Coronary artery (tissue), 2 donors: ENCODE measurements at places on chromosomes 3 and 15.
A peak's percentile ranks its signal among the peaks of the same experiment; 100 is the strongest.

- no peak for DNase-seq
Observed at GRCh38 chr3:46734773-46735172, 17.1 kb upstream of the PRSS50 start.

GRCh38 chr3:6396631-6397030, 464.3 kb upstream of the GRM7 start:
- no peak for DNase-seq

- no peak for DNase-seq
Observed at GRCh38 chr3:29822071-29822470, 541.2 kb downstream of the RBMS3 start.

DNA sequence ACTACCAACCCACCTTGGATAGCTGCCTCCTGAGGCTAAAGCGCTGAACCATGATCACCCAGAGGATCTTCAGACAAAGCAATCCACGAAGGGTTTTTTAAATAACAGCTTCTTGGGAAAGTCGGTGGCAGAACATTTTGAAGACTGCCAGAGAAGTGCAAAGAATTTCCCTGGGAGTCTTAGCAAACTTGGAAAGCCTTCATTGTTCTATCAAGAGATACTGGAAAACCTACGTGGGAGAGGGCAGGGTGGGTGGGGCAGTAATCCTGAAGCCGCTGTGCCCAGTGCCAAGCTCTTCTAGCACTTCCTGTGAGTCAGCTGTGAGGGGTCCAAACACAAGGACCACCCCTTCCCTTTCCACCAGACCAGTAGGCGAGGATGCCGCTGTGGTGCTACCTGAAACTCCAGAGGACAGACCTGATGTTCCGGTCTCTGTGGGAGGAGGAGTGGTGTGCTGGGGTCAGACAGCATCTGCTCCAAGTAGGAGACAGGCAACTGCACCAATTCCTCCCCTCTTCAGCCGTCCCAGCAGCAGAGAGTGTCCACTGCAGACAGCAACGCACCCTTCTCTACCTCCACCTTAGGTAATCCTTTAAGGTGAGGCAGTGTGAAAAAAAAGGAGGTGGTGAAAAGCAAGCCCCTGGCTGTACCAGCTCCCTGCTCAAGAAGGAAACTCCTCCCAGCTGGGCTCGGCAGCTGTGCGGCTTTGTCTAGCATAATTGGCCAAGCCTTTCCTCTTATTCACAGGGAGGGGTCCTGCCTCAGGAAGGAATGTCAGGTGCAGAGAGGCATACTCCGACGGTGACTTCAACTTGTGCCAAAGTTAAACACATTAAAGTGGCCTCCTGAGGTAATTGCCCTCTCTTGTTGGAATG, 99.0 kb downstream of the TMCC1 start:
- no peak for DNase-seq

- no peak for DNase-seq
Observed at GRCh38 chr3:148147903-148148302, 549.8 kb upstream of the AGTR1 start.

GRCh38 chr15:101615986-101616848, 36.0 kb downstream of the TM2D3 start:
- no peak for DNase-seq

DNA sequence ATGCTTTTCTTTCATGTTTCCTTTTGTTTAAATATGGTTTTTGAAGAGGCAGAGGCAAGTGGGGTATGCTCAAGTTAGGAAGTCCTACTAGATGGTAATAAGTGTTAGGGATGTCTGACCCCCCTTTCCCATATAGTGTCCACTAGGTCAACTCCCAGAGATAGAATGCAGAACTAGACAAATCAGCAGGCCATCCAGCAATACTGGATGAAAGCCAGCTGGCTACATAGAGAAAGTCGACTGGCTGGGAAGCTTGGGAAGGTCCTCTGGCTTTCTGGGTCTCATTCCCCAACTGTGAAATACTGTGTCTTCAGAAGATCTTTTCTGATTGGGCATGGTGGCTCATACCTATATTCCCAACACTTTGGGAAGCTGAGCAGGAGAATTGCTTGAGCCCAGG, 113.8 kb downstream of the SNRK start:
- no peak for DNase-seq

DNA sequence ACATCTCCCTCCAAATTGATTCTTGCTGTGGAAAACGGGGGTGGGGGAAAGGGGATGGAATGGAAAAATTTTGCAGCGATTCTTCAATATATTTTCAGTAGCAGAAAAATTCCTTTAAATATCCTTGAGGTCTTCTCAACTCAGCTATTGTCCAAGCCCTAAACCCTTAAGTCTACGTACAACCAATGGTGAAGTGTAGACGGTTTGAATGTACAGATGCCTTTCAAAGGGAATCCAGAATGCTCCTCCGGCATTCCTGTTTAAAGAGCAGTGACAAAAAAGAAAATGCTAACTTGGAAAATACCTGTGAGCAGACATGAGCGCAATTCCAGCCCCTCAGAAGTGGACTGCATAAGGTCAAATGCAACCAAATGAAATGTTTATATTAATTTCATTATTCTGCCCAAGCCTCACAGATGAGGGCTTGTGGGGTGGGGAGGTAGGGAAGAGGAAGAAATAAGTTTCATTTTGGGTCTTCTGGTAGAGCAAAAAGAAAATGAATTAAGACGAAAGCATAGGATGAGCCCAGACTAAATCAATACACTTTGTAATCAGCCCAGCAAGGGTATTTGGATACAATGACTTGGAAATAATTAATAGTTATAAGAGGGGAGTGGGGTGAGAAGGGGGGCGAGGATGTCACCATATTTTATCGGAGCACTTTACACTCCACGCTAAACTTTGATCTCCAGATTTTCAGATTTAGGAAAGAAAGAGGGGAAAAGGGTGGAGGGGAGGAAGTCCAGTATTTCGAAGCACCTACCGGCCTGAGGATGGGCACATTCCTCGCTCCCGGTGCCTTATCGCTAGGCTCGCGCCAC, 2.7 kb downstream of the FOXP1 start:
- no peak for DNase-seq

DNA sequence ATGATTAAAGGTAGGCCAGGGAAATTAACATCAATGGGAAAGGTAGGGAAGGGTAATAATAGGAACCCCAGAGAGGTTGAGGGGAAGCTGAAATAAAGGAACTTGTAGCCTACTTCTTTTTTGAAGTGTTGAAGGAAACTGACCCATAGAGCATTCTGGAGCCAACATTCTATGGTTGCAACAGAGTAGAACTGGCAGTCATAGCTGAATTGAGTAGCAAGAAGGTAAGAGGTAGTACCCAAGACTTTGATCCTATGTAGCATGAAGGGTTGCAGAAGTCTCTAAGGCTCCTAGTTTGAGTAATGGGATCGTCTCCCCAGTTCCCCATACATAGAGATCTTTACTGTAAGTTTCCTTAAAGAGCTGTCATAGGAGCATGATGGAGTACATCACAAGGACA, 7.4 kb upstream of the ZNF774 start:
- no peak for DNase-seq

DNA sequence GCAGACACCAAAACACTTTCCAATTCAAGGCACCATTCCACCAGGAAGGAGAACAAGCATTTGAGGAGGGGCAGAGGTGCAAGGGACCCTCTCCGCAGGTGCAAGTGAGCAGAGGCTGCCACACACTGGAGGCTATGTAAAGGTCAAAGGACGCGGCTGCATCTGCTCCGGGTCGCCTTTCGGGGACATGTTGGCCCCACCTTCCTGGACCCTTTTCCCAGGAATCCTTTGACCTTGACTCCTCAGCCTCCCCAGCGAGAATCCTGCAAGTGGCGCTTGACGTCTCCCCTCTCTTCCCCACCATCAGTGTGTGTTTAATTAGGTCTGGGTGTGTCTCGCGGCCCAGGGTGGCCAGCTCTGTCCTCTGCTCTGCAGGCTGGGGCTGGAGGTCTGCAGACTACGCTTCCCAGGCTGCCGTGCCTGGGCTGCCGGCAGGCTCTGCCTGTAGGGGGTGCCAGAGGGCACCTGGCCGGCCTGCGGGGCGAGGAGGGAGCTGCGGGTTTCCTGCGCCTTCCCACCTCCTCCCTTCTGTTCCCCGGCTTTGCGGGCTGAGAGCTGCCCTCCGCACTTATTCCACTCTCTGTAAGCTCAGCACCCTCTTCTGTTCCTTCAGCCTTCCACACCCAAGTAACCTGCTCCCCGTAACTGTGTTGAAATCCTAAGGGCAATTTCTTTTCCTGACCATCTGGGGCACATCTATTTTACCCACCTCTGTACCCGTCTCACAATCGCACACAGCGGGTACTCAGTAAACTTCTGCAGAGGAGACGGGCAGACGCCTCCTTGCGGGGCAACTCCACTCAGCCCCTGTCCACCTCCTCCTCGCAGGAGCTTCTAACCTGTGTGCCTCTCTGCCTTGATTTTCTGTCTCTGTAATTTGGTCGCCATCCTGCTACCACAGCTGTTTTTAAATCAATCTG, 129.8 kb downstream of the NSMCE3 start:
- peak; percentile 65 for DNase-seq

GRCh38 chr15:52698514-52698913, 19.3 kb upstream of the ATOSA start:
- no peak for DNase-seq

DNA sequence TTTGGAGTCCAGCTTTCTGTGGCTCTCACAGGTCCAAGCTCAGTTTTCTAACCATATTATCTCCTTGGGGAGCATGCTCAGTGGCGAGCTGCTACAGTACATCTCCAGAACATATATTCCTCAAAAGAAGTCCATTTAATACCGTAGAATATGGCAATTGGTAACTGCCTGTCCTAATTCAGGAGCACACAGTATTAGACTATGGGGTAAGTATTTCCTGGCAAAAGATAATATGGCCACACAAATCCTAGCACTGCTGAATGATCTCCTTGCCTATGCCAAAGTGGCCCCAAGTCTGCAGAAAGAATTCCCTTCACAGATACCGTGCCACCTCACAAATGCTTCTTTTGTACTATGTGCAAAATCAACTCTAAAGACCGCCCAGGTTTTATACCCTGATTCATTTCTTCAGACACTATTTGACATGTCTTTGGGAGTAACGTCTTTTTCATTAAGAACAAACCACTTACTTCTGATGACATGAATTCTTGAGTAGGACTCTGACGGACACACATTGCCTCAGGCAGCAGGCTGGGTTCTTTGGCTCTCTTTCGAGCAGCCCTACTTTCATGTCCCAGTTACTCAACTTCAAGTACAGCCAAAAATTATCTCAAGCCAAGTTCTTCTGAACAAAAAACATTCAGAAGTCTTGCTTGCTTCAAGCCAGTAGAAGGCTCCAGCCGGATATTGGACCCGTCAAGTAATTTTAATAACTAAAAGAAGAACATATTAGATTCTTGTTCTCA, 368.3 kb upstream of the DCBLD2 start:
- peak; percentile 82 for DNase-seq

DNA sequence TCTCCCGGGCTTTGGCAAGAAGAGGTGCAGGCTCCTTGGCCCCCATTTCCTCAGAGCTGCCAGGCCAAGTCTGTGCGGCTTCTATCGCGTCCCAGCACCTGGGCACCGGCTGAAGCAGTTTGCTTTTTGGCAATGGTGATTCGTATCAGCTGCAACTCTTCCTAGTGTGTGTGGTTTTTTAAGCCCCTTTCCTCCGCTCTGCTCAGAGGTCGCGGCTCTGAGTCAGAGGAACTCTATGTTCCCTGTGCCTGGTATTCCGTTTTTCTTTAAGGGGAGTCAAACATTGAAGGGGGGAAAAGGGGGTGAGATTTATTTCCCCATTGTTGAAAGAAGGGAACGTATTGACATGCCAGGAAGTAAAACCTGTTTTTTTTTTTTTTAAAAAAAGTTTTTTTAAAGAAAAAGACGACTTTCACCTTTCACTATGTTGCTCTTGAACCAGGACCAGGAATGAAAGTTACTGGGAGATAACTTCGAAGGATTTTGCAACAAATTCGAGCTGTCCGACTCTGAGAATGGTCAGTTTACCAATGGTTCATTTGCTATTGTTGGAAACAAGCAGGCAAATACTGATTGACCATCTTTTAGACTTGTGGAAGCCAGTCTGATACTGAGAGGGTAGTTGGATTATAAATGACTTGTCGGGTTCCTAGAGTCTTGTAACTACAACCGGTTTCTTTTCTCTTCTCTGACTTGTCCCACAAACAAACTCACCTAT, 1.1 kb downstream of the ARMC8 start:
- DNase-seq = peak; percentile 80

GRCh38 chr3:187230011-187230410, 32.7 kb downstream of the RTP1 start:
- DNase-seq = no peak

DNA sequence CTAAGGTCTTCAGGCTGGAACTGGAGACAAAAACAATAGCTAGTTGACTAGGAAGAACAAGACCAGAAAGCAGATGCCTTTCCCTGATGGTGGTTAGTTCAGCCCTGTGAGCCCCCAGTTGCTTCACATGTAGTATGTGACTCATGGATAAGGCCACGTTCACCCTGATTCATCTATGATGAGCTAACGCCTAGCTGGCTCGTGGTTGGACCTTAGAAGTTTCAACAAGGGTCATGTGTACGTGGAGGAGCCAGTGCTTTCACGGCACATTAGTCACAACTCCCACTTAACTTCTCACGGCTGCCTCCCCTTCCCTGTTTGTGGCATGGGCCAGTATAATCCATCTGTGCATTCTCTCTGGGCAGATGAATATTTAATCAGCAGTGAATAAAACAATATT, 20.6 kb downstream of the COL8A1 start:
- peak; percentile 87 for DNase-seq

DNA sequence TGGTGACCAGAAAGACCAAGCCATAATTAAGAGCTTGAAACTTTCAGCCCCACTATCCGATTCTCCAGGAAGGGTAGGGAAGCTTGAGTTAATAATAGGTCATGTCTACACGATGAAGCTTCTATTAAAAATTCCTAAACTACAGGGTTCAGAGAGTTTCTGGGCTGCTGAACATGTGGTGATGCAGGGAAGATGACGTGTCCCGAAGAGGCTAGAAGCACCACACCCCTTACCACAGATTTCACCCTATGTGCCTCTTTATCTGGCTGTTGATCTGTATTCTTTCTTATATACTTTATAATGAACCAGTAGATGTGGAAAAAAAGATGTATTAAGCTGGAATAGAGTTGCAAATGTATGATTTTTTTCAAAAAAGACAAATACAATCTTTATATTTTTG, 473.4 kb downstream of the NLGN1 start:
- DNase-seq = no peak

- peak; percentile 86 for DNase-seq
Observed at GRCh38 chr3:50164984-50165909, 10.1 kb downstream of the SEMA3F start.

GRCh38 chr3:194632809-194633348, 340 bp downstream of the TMEM44 start:
- peak; percentile 70 for DNase-seq

GRCh38 chr3:169668072-169668956, 4.8 kb upstream of the MECOM start:
- DNase-seq = no peak

- DNase-seq = peak; percentile 87
Observed at GRCh38 chr15:100721758-100722550, 119.6 kb downstream of the ASB7 start.

GRCh38 chr3:83500931-83501330, 1457.9 kb upstream of the CADM2 start:
- DNase-seq = no peak

- no peak for DNase-seq
Observed at GRCh38 chr15:68230157-68231100, 901 bp upstream of the CLN6 start.
